ENCODE measurements at places on chromosomes 16 and 17. TPM values are rescaled to one million over a fixed set of nuclear protein-coding genes. Genes with fewer than 3 reads are reported as not detected.

The PSKH1 gene
- 19.4 TPM for polyA plus RNA-seq

The ADORA2B gene
- 0.57 TPM for polyA plus RNA-seq

The ABCA3 gene
- 1.7 TPM for polyA plus RNA-seq

The OTOP3 gene
- polyA plus RNA-seq, result not detected

The GGT6 gene
- polyA plus RNA-seq, result not detected

All from CD4-positive, alpha-beta memory T cell (primary cell).